Cortex of kidney (tissue), 1 donor: ENCODE measurements at places on chromosomes 12 and 14.

- DNase-seq: no peak
Observed at GRCh38 chr12:52865090-52865944, 16.5 kb upstream of the KRT78 start.

GRCh38 chr12:25416516-25416915 lies 136.6 kb downstream of the LMNTD1 start:
- DNase-seq: no peak

DNA sequence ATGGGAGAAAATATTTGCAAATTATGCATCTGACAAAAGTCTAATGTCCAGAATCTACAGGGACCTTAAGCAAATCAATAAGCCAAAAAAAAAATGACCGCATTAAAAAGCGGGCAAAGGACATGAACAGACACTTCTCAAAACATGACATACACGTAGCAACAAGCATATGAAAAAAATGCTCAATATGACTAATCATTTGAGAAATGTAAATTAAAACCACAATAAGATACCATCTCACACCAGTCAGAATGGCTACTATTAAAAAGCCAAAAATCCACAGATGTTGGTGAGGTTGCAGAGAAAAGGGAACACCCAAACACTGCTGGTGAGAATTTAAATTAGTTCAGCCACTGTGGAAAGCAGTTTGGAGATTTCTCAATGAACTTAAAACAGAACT lies 16.1 kb downstream of the PAWR start:
- DNase-seq: no peak

DNA sequence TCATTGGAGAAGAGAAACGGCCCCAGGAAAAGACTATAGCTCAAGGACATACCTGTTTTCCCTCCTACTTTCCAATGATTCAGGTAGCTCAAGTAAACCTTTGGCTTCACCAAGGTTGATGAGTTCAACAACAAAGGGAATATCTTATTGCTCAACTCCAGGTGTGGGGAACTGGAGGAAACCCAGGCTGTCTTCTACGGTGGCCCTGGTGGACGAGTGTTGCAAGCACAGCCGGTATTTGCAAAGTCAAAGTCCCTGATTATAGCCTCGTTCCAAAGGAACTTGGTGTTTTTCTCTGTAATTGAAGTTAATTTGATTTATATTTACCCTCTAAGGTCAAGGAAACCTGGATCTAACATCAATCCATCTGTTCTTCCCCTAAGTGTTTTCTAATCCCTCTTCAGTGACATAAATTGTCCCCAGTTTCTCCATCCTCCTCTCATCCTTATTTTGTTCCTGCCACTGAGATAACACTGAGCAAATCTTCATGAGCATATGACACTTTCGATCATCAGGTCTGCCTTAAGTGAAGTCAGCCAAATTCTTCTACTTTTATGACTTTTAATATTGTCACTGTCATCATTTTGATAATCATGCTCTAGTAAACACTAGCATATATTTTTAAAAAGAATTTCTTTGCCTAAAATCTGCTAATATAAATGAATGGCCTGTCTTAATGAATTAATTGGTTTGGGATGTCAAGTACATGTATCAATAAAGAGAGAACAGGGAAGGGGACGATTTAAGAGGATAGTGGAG lies 174.6 kb upstream of the TBX3 start:
- no peak for DNase-seq

DNA sequence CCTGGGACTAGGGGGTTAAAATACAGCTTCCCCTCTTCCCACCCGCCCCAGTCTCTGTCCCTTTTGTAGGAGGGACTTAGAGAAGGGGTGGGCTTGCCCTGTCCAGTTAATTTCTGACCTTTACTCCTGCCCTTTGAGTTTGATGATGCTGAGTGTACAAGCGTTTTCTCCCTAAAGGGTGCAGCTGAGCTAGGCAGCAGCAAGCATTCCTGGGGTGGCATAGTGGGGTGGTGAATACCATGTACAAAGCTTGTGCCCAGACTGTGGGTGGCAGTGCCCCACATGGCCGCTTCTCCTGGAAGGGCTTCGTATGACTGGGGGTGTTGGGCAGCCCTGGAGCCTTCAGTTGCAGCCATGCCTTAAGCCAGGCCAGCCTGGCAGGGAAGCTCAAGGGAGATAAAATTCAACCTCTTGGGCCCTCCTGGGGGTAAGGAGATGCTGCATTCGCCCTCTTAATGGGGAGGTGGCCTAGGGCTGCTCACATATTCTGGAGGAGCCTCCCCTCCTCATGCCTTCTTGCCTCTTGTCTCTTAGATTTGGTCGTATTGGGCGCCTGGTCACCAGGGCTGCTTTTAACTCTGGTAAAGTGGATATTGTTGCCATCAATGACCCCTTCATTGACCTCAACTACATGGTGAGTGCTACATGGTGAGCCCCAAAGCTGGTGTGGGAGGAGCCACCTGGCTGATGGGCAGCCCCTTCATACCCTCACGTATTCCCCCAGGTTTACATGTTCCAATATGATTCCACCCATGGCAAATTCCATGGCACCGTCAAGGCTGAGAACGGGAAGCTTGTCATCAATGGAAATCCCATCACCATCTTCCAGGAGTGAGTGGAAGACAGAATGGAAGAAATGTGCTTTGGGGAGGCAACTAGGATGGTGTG lies 1.9 kb downstream of the GAPDH start:
- DNase-seq: no peak

- no peak for DNase-seq
Observed at GRCh38 chr12:80553316-80553715, 109.3 kb downstream of the PTPRQ start.

DNA sequence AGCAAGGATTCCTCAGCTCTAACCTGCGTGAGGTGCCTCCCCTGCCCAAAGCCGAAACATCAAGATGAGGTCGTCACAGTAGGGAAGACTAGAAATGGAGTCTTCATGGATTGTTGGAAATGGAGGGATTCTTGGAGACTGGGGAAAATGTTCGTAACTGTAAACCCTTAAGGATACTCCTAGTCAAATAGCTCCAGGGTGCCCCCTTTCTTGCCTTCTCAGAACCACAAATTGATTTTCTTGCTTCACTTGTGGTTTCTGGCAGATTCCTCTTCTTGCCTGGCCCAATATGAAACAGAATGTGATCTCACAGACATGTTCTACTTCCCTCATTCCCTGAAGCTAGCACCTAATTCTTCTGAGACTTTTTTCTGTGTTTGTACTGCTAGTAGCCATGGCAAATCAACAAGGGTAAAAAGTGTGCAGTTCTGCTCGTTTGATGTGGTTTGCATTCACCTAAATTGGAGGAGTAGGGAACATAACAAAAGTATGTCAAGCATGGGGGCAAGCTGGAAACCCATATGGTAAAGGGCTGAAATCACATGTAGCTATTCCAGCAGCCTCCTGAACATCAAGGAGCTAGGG lies 332.0 kb downstream of the PAWR start:
- DNase-seq: no peak

DNA sequence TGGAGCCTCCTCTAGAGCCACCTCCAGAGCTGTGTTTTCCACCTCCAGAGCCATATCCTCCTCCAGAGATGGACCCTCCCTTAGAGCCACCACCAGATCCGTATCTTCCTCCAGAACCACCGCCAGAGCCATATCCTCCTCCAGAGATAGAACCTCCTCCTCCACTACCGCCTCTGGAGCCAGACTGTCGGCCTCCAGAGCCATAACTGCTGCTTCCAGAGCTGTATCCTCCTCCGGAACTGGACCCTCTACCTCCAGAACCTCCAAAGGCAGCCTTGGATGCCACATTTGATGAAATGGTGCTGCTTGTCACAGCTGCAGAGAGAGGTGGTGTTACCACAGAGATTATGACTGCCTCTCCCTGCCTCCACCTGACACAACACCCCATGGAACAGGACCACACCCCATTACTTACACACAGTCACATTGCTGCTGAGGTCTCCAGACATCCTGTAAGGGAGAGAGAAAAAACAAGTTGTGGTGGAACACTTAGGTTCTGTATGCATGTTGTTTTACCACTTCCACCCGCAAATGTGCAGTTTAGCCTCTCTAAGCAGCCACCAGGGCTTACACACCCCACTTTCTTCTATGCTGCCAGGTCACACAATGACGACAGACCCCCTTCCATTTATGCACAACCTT lies 6.8 kb downstream of the KRT2 start:
- DNase-seq: no peak

- no peak for DNase-seq
Observed at GRCh38 chr14:29553427-29553826, 374.2 kb downstream of the PRKD1 start.

- no peak for DNase-seq
Observed at GRCh38 chr14:29240066-29240465, 473.5 kb downstream of the FOXG1 start.

DNA sequence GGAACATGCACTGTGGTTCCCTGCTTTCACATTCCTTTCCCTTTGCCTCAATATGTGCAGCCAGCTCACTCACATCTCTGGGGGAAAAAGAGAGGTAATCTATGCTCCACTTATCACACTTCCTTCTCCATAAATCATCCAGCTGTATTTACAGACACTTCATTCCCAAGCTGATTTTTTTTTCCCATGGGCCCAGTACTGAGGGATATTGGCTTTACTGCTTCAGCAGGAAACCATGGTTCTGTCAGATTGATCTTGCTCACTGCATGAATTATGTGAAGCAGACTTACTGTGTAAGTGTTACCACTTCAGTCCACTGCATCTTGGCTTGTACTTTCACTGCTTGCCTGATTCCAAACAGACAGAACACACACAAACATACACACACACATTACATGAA lies 555.6 kb downstream of the CCER1 start:
- no peak for DNase-seq

- DNase-seq: no peak
Observed at GRCh38 chr12:12800406-12801180, 12.6 kb upstream of the DDX47 start.

DNA sequence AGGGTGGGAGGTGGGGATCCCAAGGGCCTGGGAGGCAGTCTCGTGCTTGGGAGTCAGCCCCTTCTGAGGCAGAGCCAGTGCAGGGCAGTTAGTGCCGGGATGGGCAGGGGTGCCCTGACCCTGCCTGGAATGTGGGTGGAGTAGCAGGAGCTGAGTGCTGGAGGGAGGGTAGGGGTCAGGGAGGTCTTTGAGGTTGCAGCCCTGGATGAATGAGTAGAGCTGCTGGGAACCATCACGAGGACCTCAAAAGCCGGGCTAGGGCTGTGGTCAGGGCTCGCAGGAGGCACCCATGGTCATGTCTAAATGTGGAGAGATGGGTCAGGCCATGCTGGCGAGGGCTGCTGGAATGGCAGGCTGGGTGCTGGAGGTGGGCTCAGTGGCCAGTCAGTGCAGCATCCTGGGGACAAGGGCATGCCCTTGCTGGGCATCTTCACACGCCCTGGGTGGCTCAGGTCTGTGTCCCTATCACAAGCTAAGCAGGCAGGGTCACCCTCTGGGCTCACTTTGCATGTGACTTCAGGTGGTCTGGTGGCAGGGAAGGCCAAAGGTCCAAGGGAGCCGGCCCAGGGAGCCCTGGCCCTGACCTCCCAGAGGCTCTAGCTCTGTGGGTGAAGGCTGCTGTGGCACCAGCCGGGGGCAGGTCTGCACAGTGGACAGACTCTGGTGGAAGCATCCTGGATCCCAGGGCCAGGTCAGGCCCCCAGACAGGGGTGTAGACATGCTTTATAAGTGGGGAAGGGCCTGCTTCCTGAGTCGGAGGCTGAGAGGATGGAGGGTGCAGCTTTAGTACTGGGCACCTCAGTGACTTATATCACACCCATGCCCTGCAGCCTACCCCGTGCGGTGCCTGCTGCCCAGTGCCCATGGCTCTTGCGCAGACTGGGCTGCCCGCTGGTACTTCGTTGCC lies 24.5 kb downstream of the PAPLN start:
- DNase-seq: no peak

- no peak for DNase-seq
Observed at GRCh38 chr14:82635915-82636314, 1102.3 kb upstream of the SEL1L start.

GRCh38 chr12:125247477-125247876 lies 182.2 kb downstream of the AACS start:
- no peak for DNase-seq

GRCh38 chr12:129606239-129606638 lies 297.6 kb downstream of the TMEM132D start:
- no peak for DNase-seq

DNA sequence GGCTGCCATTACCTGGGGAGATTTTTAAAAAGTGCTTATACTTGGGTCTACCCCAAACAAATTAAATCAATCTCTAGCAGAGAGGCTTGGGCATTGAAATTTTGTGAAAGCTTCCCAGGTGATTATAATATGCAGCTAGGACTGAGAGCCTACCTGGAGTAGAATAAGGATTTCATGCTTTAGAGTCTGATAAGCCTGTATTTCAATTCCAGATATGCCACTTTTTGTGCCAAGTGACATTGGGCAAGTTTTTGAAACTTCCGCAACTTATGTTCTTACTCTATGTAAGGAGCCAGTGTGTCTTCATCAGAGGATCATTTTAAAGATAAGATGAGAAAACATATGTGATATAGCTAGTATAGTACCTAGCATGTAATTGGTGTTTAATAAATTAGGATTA lies 159.8 kb upstream of the LRIG3 start:
- DNase-seq: no peak

DNA sequence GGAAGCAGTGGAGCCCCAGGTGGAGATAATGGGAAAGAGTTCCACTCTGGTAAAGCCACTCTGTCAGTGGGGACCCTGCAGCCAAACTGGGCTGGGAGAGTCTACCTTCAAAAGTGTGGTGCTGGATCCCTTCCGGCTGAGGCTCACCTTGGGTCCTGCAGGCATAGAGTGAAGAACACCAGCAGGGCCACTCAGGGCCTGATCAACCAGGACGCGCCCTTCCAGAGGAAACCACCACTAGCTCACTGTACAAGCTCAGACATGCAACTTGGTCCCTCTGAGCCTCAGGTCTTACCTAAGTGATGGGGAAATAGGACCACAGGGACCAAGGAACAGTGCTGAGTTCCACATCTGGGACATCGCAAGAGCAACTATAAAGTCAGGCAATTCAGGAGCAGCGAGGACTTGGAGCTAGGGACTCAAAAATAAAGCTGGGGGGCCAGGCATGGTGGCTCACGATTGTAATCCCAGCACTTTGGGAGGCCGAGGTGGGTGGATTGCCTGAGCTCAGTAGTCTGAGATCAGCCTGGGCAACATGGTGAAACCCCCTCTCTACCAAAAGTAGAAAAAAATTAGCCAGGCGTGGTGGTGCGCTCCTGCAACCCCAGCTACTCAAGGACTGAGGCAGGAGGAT lies 5.9 kb upstream of the PRPH start:
- no peak for DNase-seq

- DNase-seq: no peak
Observed at GRCh38 chr14:65179918-65180724, 77.8 kb upstream of the MAX start.

- no peak for DNase-seq
Observed at GRCh38 chr12:3931206-3931605, 58.0 kb upstream of the PARP11 start.

DNA sequence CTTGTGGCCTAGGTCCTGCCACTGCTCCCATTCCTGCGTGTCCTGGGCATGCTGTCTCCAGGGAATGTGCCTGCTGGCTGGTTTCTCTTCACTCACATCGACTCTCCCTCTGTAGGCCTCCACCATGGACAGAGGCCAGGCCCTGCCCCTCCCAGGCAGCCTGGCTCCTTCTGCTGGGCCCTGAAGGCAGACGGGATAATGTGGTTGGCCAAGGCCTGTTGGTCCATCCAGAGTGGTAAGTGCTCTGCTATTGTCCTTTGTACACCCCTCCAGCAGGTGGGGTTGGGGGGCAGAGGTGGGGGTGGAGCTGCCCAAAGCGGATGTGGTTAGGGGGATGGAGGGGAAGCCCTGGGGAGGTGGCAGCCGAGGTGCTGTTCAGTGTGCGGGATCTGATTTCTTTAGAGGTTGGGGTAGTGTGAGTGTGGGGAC lies 9.5 kb upstream of the NR4A1 start:
- DNase-seq: no peak

- no peak for DNase-seq
Observed at GRCh38 chr14:78974691-78975090, 804.5 kb downstream of the NRXN3 start.
